NCI-H2081 (cell line): ENCODE measurements at places on chromosomes 1 and 21.

- DNase-seq, result no peak
Observed at GRCh38 chr21:35528116-35529042, 479.3 kb upstream of the RUNX1 start.

- no peak for DNase-seq
Observed at GRCh38 chr1:2157856-2158255, 36.7 kb downstream of the FAAP20 start.

DNA sequence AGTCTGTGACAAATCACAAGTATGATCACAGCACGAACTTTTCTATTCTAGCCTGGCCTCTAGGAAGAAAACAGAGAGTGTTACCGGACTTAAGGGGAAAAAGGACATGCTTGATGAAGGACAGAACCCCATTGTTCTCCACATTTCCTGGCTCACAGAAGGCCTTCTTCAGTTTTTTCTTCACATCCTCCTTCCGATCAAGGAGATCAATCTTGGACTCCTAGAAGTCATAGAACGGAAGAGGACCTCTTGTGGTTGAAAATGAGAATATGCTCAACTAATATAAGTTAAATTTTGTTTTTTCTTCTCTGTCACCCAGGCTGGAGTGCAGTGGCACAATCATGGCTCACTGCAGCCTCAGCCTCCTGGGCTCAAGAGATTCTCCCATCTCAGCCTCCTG is 30.3 kb downstream of the YARS1 start:
- no peak for DNase-seq

DNA sequence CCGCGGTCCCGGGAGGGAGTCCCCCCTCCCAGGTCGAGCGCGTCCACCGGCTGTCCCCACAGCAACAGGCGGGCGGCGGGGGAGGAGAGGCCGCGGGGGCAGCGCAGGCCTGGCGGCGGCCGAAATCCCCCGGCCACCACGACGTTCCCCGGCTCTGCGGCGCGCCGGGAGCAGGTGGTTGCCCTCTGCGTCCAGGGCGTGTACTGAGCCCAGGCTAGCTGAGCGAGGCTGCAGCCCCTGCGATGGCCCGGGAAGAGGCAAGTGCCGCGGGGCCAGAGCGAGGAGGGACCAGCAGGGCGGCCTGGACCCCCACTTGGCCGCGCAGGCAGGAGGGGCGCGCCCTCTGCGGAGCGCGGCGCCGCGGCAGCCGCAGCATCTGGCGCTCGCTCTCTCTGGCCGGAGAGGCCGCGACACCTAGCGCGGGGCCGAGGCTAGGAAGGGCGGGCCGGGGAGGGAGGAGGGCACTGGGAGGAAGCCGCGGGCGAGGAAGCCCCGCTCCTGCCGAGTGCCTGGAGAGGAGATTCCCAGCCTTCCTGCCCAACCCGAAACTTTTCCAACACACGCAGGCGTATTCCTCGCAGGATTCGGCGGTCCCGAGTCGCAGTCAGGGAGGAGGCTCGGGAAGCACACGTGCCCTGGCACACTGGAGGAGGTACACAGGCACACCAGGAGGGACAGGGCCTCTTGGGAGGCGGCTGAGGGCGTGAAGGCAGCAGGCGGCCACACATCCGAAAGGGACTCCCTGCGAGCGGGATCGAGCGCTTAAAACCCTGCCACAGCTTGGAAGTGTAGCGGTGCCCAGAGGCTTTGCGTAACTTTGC is 4.9 kb upstream of the PROX1 start:
- peak; percentile 73 for DNase-seq

GRCh38 chr1:203673550-203674411 is 47.1 kb downstream of the ATP2B4 start:
- DNase-seq, result no peak

DNA sequence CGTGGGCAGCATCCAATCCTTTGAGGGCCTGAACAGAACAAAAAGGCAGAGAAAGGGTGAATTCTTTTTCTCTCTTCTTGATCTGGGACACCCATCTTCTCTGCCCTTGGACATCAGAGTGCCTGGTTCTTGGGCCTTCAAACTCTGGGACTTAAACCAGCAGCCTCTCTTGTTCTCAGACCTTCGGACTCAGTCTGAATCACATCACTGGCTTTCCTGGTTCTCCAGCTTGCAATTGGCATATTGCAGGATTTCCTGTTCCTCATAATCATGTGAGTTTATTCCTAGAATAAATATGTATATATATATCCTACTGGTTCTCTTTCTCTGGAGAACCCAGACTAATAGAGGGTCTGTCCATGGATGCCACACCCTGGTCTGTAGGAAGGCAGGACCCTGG is 16.3 kb upstream of the TENT5C start:
- DNase-seq, result no peak

DNA sequence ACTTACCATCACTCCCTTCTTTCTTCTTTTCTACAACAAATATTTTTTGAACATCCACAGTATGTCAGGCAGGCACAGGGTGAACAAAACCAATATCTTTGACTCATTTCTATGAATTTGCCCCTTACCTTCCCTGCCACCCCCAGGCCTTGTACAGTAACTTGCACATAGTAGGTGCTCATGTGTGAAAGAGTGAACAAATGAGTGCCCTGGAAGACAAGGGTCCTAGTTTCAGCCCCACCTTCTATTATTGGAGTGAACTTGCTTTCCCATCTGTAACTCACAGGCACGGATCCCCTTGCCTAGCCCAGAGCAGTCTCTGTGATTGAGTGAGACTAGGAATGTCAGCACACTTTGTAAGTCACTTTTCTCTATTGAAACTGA is 12.8 kb downstream of the ZDHHC18 start:
- no peak for DNase-seq

GRCh38 chr1:155801149-155801548 is 55.9 kb downstream of the GON4L start:
- DNase-seq, result no peak
